ENCODE measurements at places on chromosomes 4 and X.

DNA sequence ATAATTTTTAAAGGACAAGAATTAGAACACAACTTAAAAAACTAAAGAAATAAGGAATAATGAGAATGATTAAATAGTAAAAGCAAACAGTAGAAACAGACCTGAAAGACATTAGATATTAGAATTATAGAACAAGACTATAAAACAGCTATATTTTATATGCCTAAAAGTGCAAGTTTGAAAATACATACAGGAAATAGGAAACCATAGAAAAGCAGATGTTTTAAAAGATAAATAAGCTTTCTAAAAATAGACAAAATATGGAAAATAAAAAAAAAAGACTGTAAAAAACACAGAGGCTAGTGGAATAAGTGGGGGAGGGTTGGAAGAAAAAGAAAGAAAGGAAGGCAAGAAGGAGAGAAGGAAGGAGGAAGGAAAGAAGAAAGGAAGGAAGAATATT is 407.3 kb downstream of the IDS start:
- H3K4me1 ChIP-seq: no peaks in the 10 kb centered on the region
- no peak for DNase-seq
- H3K36me3 ChIP-seq: no peaks in the 10 kb centered on the region
- H3K27me3 ChIP-seq: no peaks in the 10 kb centered on the region
- H3K27ac ChIP-seq: no peak overlapping the region

DNA sequence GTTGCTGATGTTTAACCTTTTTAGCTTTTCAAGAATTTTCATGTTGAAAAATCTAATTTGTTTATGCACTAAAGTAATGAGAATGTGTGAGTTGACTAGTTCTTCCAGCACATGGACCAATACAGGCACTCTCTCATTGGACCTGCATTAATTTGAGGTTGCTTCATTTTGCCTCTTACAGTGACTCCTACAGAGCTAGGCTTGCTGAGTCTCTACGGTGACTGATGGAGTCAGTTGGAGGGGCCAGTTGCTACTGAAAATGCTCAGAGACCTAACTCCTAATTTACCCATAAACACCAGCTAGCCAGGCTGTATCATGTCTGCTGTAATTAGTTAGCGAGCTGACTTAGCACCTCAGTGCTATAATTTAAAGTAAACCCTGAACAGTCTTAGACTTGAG is 10.9 kb downstream of the MTHFD2L start:
- peaks cover 10% of the 10 kb centered on the region for H3K4me1 ChIP-seq
- H3K27ac ChIP-seq: no peak overlapping the region
- DNase-seq: no peak
- H3K27me3 ChIP-seq: no peaks in the 10 kb centered on the region

DNA sequence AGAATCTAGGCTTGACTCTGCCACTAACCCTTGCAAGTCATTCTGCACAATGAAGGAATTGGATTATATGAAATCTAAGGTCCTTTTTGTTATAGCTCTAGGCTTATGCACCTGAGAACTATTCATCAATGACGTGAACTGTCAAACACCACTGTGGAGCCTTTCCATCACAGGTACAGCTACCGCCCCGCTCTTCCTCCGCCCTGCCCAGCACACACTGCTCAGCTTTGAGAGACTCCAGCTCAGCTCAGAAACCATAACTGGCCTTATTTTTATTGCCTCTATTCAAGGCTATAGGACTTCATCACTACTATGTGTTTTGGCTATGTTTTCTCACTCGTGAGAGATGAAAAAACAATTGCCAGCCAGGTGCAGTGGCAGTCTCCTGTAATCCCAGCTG is 88.2 kb upstream of the RPL34 start:
- no peak overlapping the region for H3K27ac ChIP-seq
- peaks cover 13% of the 10 kb centered on the region for H3K27me3 ChIP-seq
- H3K4me3 ChIP-seq: peak overlapping the region; percentile 19
- no peaks in the 10 kb centered on the region for H3K36me3 ChIP-seq
- peaks cover 61% of the 10 kb centered on the region for H3K4me1 ChIP-seq

DNA sequence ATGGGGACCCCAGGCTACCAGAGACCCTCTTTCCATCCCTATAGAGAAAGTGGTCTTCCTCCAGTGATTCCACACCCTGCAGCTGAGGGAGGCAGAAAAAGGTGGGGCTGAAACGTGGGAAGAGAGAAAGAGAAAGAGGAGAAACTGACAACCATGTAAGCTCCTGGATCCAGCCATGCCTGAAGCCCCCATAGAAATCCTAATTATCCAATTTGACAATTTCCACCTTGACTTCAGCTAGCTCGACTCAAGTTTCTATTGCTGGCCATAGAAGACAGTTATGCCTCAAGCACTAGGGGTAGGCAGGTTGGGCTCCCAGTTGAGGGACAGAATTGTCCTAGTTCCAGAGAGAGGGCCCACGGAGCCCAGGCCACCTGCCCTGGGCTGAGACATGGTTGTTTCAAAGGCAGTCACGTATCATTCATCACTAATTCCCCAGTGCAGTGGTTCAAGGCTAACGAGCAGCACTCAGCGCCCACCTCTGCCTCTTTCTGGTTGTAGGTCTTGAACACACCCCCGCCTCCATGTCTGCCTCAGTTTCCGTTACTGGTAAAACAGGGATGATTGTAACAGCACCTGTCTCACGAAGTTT is 39.8 kb upstream of the ASMTL start:
- peak overlapping the region; percentile 35 for H3K4me3 ChIP-seq
- H3K27ac ChIP-seq: peak overlapping the region; percentile 83
- DNase-seq: no peak
- H3K27me3 ChIP-seq: peaks cover 6% of the 10 kb centered on the region

DNA sequence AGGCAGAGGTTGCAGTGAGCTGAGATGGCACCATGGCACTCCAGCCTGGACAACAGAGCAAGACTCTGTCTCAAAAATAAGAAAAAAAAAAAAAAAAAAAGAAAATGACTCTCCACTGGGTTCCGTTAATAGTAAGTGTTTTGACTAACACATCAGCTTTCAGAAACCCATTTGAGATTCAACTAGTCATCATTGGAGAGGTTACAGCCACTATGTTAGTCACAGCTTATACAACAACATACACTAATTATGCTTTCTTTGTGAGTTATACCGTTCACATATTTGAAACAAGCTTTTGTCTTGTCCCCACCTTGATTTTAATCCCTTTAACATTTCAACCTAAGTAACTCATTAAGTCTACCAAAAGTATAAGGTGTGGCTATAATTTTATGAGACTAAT is 48.2 kb downstream of the HADH start:
- no peak overlapping the region for H3K4me3 ChIP-seq
- no peaks in the 10 kb centered on the region for H3K27me3 ChIP-seq
- H3K36me3 ChIP-seq: peaks cover 18% of the 10 kb centered on the region
- no peaks in the 10 kb centered on the region for H3K4me1 ChIP-seq
- no peak for DNase-seq
- H3K27ac ChIP-seq: no peak overlapping the region

DNA sequence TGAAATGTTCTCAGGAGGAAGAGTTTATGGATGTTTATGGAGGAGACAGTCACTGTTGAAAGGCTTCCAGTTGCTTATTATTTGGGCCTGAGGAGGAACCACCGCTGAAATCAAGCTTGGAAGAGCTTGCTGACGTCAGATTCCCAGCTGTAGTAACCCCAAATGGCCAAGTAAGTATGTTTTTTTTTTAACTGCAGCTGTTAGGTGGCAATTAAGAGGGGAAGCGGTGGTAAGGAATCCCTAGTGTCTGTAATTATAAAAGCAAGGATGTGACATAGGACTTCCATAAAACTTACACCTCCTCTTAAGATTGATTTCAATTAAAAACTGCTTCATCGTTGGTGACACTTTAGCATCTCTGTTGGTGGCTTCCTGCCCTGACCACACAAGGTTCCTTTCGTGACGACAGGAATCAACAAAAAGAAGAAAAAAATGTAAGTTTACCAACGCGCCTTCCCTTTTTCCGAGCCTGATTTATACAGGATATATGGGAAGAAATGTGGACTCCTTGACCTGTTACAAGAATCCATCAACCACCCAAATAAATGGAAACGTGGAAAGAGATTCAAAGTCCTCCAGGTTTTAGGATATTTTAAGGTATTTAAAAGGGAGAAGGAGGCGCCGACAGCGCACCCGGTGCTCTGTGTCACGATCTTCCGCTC is 884 bp downstream of the RELL1 start:
- peaks cover 40% of the 10 kb centered on the region for H3K4me1 ChIP-seq
- H3K36me3 ChIP-seq: no peaks in the 10 kb centered on the region
- peak; percentile 77 for DNase-seq

GRCh38 chr4:186628058-186628711 is 72.8 kb upstream of the MTNR1A start:
- H3K4me3 ChIP-seq: no peak overlapping the region
- DNase-seq: no peak
- peaks cover 8% of the 10 kb centered on the region for H3K4me1 ChIP-seq
- H3K36me3 ChIP-seq: no peaks in the 10 kb centered on the region
- H3K27me3 ChIP-seq: peaks cover 1% of the 10 kb centered on the region
- H3K27ac ChIP-seq: no peak overlapping the region

- no peak overlapping the region for H3K4me3 ChIP-seq
- H3K27me3 ChIP-seq: peaks cover 3% of the 10 kb centered on the region
Observed at GRCh38 chr4:120299631-120300030, 233.0 kb upstream of the MAD2L1 start.

DNA sequence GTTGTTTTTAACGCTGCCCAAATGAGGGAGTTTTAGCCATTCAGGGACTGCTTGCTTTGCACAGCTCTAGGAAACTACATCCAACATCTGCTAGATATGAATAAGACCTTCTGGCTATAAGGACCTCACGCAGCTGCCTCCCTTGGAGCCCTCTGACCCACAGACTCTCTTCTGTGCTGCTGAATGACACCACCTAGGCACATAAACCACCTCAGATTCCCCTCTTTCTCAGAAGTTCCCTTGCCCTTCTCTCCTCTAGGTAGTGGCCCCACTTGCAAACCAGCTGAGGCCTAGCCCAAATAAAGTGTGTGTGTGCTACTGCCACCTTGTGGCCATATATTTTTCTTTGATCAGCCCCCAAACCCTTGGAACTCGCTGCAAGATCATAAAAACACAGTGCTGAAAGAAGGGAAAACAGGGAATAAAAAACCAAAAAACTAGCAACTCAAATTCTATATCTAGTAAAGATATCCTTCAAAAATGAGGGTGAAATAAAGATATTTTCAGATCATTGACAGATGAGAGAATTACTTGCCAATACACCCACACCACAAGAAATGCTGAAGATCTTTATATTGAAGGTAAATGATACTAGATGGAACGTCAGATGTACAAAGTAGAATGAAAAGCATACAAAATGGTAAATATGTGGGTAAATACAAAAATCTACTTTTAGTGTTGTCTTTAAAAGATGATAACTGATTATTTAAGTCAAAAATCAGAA is 265.9 kb downstream of the ADAMTS3 start:
- no peaks in the 10 kb centered on the region for H3K36me3 ChIP-seq
- peak; percentile 9 for DNase-seq
- H3K27me3 ChIP-seq: no peaks in the 10 kb centered on the region

GRCh38 chr4:107863850-107864371 is 39.2 kb downstream of the SGMS2 start:
- DNase-seq: no peak
- H3K4me3 ChIP-seq: no peak overlapping the region
- no peaks in the 10 kb centered on the region for H3K27me3 ChIP-seq
- H3K27ac ChIP-seq: no peak overlapping the region

- DNase-seq: no peak
- no peak overlapping the region for H3K4me3 ChIP-seq
- H3K4me1 ChIP-seq: peaks cover 2% of the 10 kb centered on the region
- H3K36me3 ChIP-seq: no peaks in the 10 kb centered on the region
- peaks cover 2% of the 10 kb centered on the region for H3K27me3 ChIP-seq
- H3K27ac ChIP-seq: no peak overlapping the region
Observed at GRCh38 chr4:123741906-123742305, 345.3 kb downstream of the SPRY1 start.

GRCh38 chrX:19334945-19335626 is 8.6 kb upstream of the PDHA1 start:
- no peak overlapping the region for H3K4me3 ChIP-seq
- H3K4me1 ChIP-seq: peaks cover 6% of the 10 kb centered on the region
- no peaks in the 10 kb centered on the region for H3K36me3 ChIP-seq
- peak; percentile 25 for DNase-seq
- H3K27ac ChIP-seq: no peak overlapping the region
- H3K27me3 ChIP-seq: peaks cover 7% of the 10 kb centered on the region

DNA sequence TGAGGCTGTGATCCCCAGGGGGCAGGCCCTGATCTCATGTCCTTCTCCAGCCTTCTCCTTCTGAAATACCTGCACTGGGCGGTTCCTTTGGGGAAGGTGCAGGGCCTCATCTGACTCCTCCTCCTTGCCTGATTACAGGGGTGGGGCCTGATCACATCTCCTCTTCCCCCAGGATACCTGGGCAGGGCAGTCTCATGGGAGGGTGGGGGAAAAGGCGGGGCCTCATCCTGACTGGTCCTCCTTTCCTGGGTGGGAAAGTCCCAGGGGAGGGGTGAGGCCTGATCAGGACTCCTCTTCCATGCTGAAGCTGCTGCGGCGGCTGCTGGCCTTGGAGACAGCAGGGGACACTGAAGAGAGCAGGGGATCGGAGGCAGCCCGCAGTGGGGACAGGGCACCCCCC is 13.3 kb downstream of the TFE3 start:
- no peak overlapping the region for H3K27ac ChIP-seq
- no peaks in the 10 kb centered on the region for H3K27me3 ChIP-seq
- H3K4me1 ChIP-seq: no peaks in the 10 kb centered on the region
- peaks cover 4% of the 10 kb centered on the region for H3K36me3 ChIP-seq

GRCh38 chr4:31538877-31539276 is 818.7 kb downstream of the PCDH7 start:
- H3K4me1 ChIP-seq: no peaks in the 10 kb centered on the region
- H3K27me3 ChIP-seq: no peaks in the 10 kb centered on the region
- no peaks in the 10 kb centered on the region for H3K36me3 ChIP-seq
- DNase-seq: no peak

GRCh38 chr4:138562544-138562991 is 320.4 kb upstream of the SLC7A11 start:
- no peaks in the 10 kb centered on the region for H3K36me3 ChIP-seq
- no peaks in the 10 kb centered on the region for H3K27me3 ChIP-seq
- DNase-seq: no peak

DNA sequence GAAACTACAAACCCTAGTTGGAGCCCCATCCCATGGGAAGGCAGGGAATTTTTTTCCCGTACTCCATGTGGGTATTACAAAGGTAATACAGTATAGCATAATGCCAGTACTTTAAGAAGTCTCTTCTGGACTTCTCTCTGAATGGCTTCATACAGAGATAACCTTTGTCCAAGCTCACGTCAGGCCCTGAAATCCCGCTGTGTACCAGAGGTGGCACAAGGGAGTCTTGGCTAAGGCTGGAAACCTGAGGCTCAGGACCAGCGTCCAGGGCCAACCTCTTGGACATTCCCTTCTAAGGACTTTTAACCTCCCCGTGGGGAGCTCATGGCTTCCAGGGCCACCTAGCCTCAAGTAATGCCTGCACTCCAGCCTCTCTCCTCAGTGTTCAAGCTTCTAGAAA is 338.9 kb upstream of the FAM241A start:
- H3K36me3 ChIP-seq: no peaks in the 10 kb centered on the region
- H3K27me3 ChIP-seq: no peaks in the 10 kb centered on the region
- no peaks in the 10 kb centered on the region for H3K4me1 ChIP-seq
- DNase-seq: no peak
- no peak overlapping the region for H3K4me3 ChIP-seq

- no peaks in the 10 kb centered on the region for H3K27me3 ChIP-seq
- peaks cover 66% of the 10 kb centered on the region for H3K4me1 ChIP-seq
- no peak overlapping the region for H3K27ac ChIP-seq
- no peak for DNase-seq
- no peaks in the 10 kb centered on the region for H3K36me3 ChIP-seq
- H3K4me3 ChIP-seq: no peak overlapping the region
Observed at GRCh38 chr4:73181231-73181630, 77.4 kb downstream of the ANKRD17 start.

- no peak overlapping the region for H3K4me3 ChIP-seq
- H3K27ac ChIP-seq: no peak overlapping the region
- H3K36me3 ChIP-seq: no peaks in the 10 kb centered on the region
- peaks cover 8% of the 10 kb centered on the region for H3K4me1 ChIP-seq
Observed at GRCh38 chr4:152640058-152640921, 39.5 kb downstream of the TMEM154 start.

Data from immature natural killer cell (primary cell).